ENCODE measurements at places on chromosomes 5 and 9.

DNA sequence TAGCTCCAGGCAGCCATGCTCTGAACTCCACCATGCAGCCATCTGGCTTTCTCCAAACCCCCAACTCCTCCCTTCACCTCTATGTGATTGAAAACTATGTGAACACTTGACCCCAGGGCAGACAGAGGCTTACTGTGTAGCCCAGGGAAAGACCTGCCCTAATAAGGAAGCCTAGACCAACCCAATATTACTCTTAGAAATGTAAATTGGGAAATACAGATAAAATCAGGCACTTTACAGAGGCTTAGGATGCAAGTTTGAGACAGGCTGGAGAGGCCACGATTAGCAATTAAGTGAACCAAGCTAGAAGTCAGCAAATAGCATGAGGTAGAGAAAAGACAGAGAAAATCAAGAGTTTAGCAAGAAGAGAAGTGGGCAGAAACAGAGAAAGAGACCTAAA, 141.7 kb upstream of the ABCA1 start:
- H3K27ac ChIP-seq, result no peak overlapping the region
- H3K4me1 ChIP-seq, result no peaks in the 10 kb centered on the region
- no peak for DNase-seq
- no peak overlapping the region for H3K4me3 ChIP-seq
- no peaks in the 10 kb centered on the region for H3K36me3 ChIP-seq

DNA sequence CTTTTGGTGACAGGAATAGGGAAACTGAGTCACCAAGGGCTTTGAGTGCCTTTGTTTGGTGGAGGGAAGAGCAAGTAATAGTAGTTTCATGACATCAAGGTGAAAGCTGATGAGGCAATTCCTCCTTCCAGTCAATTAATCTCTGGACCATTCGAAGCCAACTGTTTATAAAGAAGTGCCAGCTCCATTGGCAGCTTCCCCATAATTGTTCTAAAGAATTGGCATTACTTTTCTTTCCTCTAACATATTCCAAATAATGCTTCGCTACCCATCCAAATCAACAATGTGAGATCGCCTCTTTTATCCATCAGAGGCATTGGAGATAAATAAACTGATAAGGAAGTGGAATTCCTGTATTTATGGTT, 132.4 kb downstream of the NPR3 start:
- DNase-seq, result no peak
- no peak overlapping the region for H3K4me3 ChIP-seq

- no peaks in the 10 kb centered on the region for H3K27me3 ChIP-seq
- H3K27ac ChIP-seq, result no peak overlapping the region
- DNase-seq, result no peak
- H3K36me3 ChIP-seq, result no peaks in the 10 kb centered on the region
- H3K4me1 ChIP-seq, result no peaks in the 10 kb centered on the region
Measured at GRCh38 chr5:24245821-24246220, 399.0 kb downstream of the CDH10 start.

DNA sequence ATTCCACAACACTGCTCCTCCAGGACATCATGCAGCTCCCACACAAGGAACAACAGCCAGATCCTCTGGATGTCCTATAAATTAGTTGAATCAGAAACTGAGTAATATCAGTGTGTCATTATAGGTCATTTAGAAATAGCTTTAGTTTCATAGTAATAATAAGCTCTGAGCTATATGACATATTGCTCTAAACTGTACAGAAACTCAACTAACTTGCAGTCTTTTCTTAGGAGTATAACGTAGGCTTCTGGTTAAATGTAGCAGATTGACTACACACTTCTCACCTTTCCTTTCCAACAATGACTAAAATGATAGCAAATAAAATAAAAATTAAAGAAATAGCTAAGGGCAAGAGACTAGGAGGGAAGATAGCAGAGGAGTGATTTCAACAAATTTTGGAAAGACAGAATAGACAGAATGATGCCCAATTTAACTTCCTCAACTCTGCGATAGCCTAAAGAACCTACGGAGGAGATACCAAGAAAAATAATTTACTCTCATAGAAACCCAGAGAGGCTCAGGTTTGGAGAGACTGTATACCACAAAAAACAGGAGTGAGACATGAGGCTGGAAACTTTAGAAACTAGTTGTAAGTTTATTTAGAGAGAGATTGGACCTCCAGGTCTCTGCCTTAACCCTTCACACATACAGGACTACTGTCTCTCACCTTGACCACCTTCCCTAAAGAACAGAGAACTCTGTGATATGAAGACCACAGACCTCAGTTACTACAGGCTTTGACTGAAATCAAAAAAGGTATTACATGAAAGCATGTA, 193.7 kb downstream of the TSSK1B start:
- H3K27ac ChIP-seq, result no peak overlapping the region
- H3K27me3 ChIP-seq, result peaks cover 48% of the 10 kb centered on the region
- no peaks in the 10 kb centered on the region for H3K36me3 ChIP-seq
- no peak overlapping the region for H3K4me3 ChIP-seq

DNA sequence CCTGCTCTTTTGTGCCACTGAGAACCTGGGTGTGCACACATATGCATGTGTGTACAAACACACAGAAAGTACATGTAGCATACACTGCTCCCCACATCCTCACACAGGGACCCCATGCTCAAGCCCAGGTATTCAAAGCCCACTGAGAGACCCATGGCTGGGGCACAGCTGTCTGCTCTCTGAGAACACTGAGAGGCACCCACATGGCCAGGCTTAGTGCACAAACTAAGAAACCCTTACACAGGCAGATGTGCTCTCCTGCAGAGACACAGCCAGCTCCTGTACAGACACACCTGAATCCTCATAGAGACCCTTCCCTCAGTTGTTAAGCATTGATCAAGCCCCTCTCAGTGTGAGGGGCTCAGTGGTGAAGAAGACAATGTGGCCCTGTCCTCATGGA, 92.5 kb downstream of the CACNA1B start:
- DNase-seq, result no peak
- H3K4me3 ChIP-seq, result no peak overlapping the region
- no peaks in the 10 kb centered on the region for H3K36me3 ChIP-seq
- no peak overlapping the region for H3K27ac ChIP-seq

- no peak overlapping the region for H3K4me3 ChIP-seq
- H3K36me3 ChIP-seq, result peaks cover 48% of the 10 kb centered on the region
Measured at GRCh38 chr9:93505541-93506132, 52.3 kb upstream of the FAM120AOS start.

DNA sequence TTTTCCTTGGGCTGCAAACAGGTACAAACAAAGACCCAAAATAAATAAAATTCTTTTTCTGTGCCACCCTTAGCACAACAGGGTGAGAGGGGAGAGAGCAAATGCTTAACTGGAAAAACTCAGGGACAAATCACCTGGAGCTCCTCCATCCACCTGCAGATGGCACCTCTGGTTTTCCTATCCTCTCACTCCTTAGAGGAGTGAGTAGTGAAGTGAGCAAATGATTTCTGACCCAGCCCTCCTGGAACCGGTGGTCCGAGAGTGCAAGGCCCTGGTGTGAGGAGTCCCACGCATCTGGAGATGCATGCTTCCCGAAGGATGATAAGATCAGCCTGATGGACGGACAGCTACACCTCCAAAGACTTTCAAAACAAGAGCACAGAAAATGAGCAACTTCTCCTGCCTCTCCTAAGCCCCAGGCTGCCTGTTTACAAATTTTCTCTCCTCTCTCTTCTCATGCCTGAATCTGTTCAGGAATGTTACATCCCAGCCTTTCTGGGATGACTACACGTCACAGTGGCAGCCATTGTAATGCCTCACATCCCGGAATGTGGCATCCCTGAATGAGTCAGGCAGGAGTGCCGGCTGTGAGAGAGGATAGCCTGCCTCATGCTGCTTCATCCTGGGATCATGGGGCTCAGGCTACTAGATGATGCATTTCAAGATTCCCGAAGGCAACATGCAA, 86.4 kb downstream of the ADRB2 start:
- H3K36me3 ChIP-seq, result no peaks in the 10 kb centered on the region
- peaks cover 4% of the 10 kb centered on the region for H3K27me3 ChIP-seq
- H3K27ac ChIP-seq, result no peak overlapping the region
- no peak for DNase-seq

- H3K36me3 ChIP-seq, result no peaks in the 10 kb centered on the region
- no peaks in the 10 kb centered on the region for H3K4me1 ChIP-seq
- no peaks in the 10 kb centered on the region for H3K27me3 ChIP-seq
- no peak for DNase-seq
- no peak overlapping the region for H3K27ac ChIP-seq
Measured at GRCh38 chr5:101517795-101518194, 614.7 kb upstream of the ST8SIA4 start.

DNA sequence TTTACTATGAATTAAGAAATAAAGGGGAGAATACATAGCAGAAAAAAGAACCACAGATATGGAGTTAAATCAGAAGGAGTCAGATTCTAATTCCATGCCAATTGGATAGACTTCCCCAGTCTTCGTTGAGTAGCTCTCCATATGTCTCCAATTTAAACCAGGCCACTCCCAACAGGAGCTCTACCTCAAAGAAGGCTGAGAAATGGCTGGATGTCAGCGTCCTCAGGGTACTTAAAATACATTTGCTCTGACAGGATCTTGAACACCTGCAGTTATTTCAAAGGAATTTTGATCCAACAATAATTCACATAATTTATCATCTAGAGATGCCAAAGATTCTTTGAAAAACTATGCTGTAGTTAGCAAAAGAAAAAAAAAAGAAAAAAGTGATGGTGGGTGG, 133.9 kb upstream of the FBN2 start:
- DNase-seq, result no peak
- H3K36me3 ChIP-seq, result no peaks in the 10 kb centered on the region
- no peak overlapping the region for H3K27ac ChIP-seq
- no peak overlapping the region for H3K4me3 ChIP-seq
- H3K27me3 ChIP-seq, result no peaks in the 10 kb centered on the region

DNA sequence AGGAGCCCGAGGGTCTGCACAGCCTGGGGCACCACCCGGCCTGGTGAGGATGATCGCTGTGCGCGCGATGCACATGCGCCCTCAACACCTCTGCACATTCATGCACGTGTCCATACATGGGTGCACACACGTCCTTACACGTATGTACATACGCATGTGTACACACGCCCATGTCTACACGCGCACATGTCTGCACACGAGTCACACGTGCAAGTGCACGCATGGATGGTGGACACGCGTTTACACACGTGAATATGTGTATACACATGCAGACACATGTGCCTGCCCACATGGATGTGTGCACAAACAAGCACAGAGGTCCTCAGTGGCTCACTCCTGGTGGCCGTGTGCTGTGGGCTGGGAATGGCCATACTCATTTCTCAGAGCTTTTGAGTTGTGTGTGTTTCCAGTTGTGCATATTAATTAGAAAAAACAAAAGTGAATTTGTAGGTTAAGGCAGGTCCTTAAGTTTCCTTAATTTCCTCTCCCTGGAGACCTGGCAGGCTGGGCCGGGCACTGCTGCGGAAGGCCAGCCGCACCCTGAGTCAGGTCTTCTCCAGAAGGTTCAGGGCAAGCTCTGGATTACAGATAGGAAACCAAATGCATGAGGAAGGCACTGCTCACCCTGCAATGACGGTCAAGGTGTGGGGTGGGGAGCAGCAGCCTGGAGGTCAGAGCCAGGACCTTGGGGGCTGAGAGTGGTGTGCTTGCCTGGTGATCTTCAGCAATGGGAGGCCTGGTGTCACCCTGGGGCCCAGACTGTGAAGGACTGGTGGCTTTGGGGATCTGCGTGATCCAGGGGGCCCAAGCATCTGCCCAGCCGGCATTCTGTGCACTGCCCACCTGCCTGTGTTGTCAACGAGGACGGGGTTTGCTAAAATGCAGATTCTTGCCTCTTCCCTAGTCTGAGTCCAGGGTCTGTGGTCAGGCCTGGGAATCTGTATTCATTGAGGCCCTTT, 1.3 kb upstream of the RNU6ATAC start:
- peaks cover 14% of the 10 kb centered on the region for H3K4me1 ChIP-seq
- no peaks in the 10 kb centered on the region for H3K27me3 ChIP-seq
- H3K4me3 ChIP-seq, result no peak overlapping the region
- no peak overlapping the region for H3K27ac ChIP-seq

DNA sequence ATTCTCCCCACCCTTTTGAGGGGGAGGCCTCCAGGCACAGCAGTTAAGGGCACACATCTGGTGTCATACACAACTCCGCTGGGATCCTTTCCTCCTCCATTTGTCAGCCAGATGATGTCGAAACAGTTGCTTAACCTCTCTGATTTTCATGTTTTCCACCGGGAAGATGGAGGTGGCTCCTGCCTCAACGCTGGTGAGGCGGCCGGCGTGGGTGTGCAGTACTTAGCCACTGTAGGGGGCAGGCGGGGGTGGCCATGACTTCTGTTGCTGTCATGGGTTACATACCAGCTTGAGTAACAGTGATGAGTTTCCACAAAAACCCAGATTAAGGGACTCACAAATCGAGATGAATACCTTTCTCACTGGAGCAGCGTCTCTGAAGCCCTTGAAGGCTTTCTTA, 63.1 kb upstream of the EPB41L4B start:
- H3K27me3 ChIP-seq, result no peaks in the 10 kb centered on the region
- H3K4me1 ChIP-seq, result peaks cover 2% of the 10 kb centered on the region
- no peak overlapping the region for H3K4me3 ChIP-seq
- H3K36me3 ChIP-seq, result no peaks in the 10 kb centered on the region
- no peak overlapping the region for H3K27ac ChIP-seq
- no peak for DNase-seq

GRCh38 chr5:73625372-73625943, 538 bp upstream of the ARHGEF28 start:
- peak overlapping the region; percentile 54 for H3K4me3 ChIP-seq
- H3K27me3 ChIP-seq, result peaks cover 63% of the 10 kb centered on the region
- H3K36me3 ChIP-seq, result no peaks in the 10 kb centered on the region
- DNase-seq, result no peak

GRCh38 chr5:139472386-139473030, 1.7 kb downstream of the SMIM33 start:
- peaks cover 71% of the 10 kb centered on the region for H3K4me1 ChIP-seq
- H3K27ac ChIP-seq, result peak overlapping the region; percentile 90
- H3K36me3 ChIP-seq, result peaks cover 29% of the 10 kb centered on the region
- peak overlapping the region; percentile 77 for H3K4me3 ChIP-seq

- H3K36me3 ChIP-seq, result no peaks in the 10 kb centered on the region
- no peak overlapping the region for H3K4me3 ChIP-seq
- DNase-seq, result no peak
- H3K27me3 ChIP-seq, result peaks cover 7% of the 10 kb centered on the region
Measured at GRCh38 chr9:7592321-7593316, 207.0 kb downstream of the DMAC1 start.

DNA sequence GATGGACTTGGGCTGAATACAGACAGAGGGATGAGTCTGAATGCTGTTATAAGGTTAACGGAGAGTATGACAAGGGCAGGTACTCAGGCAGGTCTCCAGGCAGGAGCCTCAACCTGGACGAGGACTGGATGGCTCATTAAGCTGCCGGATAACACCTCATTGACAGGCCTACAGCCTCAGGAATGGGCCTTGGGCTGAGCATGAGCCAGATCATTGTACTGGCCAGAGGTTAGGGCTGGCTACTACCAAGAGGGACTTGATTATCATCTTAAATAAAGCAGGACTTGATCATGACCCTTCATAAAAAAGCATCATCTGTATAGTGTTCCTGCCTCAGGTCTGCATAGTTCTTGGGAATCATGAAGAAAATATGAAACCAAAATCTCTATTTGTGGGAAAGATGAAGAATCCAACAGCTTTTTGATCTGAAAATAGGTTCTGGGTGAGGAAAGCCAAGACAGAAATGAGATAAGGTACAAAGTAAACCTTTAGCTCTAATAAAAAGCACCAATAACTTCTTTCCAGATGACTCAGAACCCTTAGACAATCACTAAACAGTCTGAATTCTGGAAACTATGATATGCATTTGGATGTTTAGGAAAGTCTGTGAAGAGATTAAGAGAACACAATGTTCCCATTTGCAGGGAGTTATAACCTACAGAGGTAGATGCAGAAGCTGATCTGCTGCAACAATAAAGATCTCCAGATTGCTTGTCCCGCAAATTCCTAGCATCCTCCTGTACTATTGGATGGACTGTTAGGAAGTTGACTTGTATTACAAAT, 343.1 kb downstream of the CTNND2 start:
- no peak overlapping the region for H3K4me3 ChIP-seq
- no peak for DNase-seq
- H3K4me1 ChIP-seq, result no peaks in the 10 kb centered on the region
- H3K27ac ChIP-seq, result no peak overlapping the region

Data from T-helper 2 cell treated with Interferon-gamma antibody and Interleukin-4, amounts not matched to agents 5 μg/mL and 100 μg/mL, for 36 hours (primary cell).